MCF 10A (cell line): ENCODE measurements at places on chromosomes 7 and 10. TPM values are rescaled to one million over a fixed set of nuclear protein-coding genes. Genes with fewer than 3 reads are reported as not detected.

GRCh38 chr7:141055146-141055545, 18.7 kb upstream of the TMEM178B start:
- no peak for DNase-seq

- no peak for DNase-seq
These were observed 114.8 kb upstream of the ADO start for GRCh38 chr10:62689712-62690111.

DNA sequence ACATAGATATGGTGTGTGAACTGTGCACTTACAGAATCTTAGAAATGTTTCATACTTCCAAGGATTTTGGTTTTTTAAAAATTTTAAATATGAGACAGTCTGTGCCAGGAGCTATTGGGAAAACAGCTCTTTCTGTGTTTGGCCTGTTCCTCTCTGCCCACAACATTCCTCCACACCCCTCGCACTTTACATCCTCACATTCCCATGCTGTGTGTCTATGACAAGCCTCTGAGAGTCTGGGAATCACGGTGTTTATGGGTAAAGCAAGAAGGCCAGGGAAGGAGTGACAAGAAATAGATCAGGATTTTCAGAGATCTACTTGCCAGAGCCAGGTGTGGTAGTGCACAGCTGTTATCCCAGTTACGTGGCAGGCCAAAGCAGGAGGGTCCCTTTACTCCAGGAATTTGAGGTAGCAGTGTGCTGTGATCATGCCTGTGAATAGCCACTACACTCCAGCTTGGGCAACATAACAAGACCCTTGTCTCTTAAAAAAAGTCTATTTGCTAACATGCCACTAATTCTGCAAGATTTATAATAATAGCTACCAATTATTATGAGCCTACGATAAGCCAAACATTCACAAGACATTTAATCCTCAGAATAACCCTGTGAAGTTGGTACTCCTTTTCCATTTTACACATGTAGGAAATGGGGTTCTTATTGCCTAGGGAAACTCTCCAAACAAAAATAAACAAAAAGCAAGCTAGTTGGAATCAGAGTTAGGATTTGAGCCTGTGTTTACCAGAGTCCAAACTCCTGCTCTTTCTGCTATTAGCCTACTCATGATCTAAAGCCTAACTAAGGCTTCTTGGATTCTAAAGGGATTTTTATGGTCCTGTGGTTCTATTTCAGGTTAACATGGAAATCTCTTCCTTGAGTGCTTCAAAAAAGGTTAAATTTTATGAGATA, 168.3 kb upstream of the SP8 start:
- peak; percentile 8 for DNase-seq

GRCh38 chr7:132943645-132944044, 138.2 kb downstream of the CHCHD3 start:
- no peak for DNase-seq

DNA sequence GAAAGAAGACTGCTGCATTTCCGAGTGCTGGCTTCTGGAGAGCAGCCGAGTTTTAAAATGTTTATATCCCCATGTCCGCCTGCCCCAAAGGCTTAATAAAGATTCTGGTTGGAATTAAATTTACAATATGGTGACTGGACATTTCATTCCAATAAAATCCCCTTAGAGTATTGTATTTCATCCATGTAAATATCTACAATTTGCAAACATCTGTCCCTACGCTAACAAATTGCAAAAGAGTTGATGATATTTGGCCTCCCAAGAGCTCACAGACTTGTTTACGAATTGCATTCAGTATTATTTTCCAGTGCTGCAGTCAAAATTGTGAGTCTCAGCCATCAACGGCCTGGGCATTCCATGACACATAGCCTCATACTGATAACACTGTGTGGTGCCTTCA, 50.1 kb downstream of the PLEKHS1 start:
- no peak for DNase-seq

GNAI1 gene
- total RNA-seq, result 27.6 and 30.4 TPM in 2 replicates

MYL10 gene
- not detected in 2 replicates for total RNA-seq

MEOX2 gene
- total RNA-seq, result not detected in 2 replicates

ACTL6B gene
- not detected in 2 replicates for total RNA-seq

GRCh38 chr10:29667191-29667590, 32.4 kb upstream of the SVIL start:
- no peak for DNase-seq

- peak; percentile 64 for DNase-seq
These were observed 1.7 kb upstream of the CTNNA3 start for GRCh38 chr10:67697724-67698131.

GRCh38 chr7:135414850-135415439, 95.0 kb downstream of the CNOT4 start:
- DNase-seq, result peak; percentile 63

TMEM196 gene
- total RNA-seq, result not detected in 2 replicates

DNA sequence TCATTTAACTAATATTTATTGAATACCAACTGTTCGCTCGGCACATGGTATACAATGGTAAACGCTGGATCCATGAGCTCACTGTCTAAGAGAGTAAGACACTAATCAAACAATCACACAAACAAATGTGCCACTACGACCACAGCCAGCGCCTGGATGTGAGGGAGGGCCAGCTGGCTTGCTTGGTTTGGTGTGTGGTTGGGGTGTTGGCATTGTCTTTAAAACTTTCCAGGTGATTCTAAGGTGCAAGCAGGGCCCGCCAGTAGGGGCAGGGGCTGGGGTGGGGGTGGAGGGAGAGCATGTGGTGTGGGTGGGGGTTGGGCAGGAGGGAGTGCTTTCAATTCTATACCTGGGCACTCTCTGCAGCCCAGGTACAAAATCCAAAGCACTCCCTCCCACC, 31.6 kb downstream of the ADRA2A start:
- no peak for DNase-seq

DNA sequence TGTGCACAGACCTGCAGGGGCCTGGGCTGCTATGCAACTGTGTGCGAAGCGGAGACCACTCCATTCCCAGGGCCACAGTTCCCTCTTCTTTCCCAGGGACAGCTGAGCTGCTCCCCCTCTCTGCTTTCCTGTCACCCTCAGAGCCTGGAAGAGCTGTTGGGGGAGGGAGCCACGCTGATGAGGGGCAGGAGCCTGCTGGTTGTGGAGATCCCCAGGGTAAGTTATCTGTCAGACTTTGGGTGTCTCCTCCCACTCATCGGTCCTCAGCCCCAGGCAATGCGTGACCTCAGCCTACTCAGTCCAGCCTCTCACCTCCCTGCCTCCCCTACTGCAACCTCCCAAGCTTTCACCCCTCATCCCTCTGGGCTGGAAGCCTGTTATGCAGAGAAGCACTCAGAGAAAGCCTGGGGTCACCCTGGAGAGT, 53.5 kb downstream of the ZNF467 start:
- no peak for DNase-seq

FAM24B gene
- 17.1 and 23.7 TPM in 2 replicates for total RNA-seq

DNA sequence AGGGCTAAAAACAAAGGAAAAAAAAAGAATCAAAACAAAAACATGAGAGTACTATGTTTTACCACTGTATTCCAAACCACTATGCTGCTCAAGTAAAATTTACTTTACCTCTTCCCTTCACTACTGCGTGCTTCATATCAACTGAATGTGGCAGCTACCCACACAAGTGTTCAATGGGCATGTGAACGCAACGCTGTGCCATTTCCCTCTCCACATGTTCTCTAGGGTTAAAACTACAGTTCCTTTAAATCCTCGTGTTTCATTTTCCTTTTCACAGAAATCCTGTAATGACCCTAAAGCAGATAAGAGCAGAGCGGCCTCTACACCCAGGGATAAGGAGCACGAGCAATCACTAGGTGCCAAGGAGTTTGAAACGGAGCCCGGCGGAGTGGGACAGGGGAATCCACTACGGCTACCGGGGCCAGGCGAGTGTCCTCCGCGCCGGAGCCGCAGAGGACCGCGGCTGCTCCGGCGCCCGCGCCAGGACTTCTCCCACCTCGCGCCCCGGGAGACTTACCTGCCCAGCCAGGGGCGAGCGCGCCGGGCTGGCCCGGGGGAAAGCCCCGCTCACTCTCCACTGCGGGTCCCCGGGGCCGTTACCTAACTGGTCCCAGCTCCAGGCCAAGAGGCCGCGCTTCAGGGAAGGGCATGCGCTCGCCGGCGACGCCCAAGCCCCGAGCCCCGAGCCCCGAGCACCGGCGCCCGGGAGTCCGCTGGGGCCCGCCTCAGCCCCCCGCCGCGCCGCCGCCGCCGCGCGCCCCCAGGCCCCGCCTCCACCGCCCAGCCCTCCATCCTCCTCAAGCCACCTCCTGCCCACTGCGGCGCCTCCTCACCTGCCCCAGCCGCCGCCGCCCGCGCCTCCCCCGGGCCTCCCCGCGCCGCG, 711 bp downstream of the NAMPT start:
- DNase-seq, result peak; percentile 64
